ENCODE measurements at places on chromosomes 2 and 18.

GRCh38 chr18:3595369-3596273 lies 145.6 kb downstream of the TGIF1 start:
- no peak for DNase-seq

GRCh38 chr2:127558911-127559310 lies 23.4 kb downstream of the MYO7B start:
- no peak for DNase-seq

DNA sequence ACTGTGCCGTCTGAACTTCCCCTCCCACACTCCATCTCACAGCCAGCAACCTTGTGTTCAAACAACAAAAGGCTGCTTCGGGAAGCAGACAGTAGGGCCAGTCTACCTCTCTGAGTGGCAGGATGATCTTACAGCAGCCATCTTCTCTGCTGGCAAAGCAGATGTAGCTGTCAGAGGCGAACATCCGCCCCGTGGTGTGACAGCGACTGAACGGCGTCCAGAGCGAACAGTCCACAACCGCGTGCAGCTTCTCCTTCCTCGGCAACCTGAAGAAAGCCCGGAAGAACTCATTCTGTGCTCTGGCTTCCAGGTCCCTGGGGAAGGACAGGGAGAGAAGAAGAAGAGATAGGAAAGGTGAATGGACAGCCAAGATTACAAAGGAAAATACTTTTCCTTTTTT lies 38.0 kb downstream of the RPL31 start:
- no peak for DNase-seq

GRCh38 chr2:28587526-28588291 lies 91.8 kb downstream of the PLB1 start:
- no peak for DNase-seq

- no peak for DNase-seq
Observed at GRCh38 chr18:427005-427404, 73.5 kb downstream of the COLEC12 start.

- no peak for DNase-seq
Observed at GRCh38 chr2:44789446-44789845, 152.1 kb upstream of the SIX3 start.

- no peak for DNase-seq
Observed at GRCh38 chr18:58407263-58407648, 221.6 kb downstream of the ALPK2 start.

GRCh38 chr2:181197140-181197760 lies 216.8 kb downstream of the UBE2E3 start:
- no peak for DNase-seq

DNA sequence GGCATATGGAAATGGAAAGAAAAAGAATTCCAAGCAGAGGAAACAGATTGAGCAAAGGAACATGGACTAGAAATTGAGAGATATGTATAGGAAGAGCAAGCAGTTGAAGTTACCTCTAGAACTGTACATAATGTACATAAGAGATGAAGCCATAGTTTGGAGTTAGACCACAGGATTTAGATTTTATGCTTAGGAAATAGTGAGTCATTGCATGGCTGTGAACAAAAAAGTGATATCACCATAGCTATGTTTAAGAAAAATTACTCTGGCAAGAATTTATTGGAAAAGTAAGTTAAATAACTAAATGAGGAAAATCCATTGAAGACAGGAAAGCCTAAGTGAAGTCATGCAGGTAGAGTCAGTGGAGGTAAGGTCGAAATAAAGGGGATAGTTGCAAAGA lies 99.4 kb upstream of the GALNT5 start:
- DNase-seq: no peak

DNA sequence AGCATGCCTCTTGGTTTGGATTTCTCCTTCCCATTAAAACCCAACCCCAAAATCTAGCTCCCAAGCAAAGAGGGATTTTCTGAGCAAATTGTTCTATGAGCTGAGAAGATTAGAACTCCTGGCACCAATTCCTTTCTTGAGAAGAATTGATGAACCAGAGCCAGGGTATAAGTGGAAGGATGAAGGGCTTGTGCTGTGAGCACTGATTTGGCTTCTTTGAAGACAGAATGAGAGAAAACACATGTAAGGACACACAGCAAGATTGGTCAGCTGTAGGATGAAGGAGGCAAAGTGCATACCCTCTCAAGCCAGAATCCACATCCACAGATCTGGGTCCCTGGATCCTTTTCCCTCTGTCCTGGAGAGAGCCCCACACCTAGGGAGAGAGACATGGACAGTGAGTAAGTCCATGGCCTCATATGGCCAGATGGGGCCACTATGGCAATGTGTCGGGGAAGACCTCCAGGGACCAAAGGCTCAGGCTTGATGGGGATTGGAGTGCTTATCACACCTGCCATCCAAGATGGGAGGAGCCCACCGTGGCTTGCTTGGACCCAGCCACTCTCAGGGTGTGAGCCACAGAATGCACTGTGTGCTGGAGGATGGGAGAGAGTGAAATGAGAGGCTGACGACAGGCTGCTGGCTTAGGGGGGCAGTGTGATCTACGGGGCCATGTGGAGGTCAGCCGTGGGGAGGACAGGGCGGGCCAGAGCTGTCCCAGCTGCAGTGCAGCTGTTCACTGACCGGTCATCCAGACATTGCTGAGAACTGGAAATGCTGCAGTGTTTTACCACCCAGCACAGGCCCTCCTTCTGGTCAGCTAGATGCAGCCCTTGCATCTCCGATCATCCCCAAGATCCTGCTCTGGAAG lies 339.8 kb downstream of the CYP26B1 start:
- no peak for DNase-seq

GRCh38 chr2:227504700-227505099 lies 32.7 kb downstream of the AGFG1 start:
- DNase-seq: no peak

DNA sequence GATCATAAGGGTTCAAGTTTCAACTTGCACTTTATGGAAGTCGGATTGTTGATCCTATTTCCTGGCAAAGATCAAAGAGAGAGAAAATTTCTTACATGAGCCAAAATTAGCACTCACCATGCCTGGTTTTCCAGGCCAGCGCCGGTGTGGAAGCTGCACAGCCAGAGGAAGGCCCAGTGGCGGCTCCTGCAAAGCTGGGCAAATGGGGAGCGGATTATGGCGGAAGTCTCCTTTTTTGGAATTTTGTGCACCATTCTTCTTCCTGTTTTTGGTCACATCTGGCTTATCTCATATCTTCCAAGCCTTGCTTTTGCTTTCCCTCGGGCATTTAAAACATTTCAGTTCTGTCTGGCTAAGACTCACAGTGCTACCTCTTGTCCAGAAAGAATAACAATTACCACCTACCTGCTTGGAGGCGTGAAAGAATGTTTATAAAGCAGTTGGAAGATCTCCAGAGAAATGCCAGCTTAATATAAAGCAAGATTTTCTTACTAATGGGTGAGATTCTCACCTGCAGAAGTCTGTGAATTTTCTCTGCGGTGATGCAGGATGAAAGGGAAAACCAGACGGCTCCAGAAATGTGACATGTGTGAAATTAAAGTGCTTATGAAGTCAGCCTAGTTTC lies 94.3 kb downstream of the ASAP2 start:
- no peak for DNase-seq

- no peak for DNase-seq
Observed at GRCh38 chr2:7555260-7555659, 638.0 kb downstream of the RNF144A start.

GRCh38 chr2:33475224-33476130 lies 972 bp upstream of the RASGRP3 start:
- DNase-seq: no peak

- DNase-seq: peak; percentile 40
Observed at GRCh38 chr2:118309946-118310680, 221.8 kb downstream of the INSIG2 start.

DNA sequence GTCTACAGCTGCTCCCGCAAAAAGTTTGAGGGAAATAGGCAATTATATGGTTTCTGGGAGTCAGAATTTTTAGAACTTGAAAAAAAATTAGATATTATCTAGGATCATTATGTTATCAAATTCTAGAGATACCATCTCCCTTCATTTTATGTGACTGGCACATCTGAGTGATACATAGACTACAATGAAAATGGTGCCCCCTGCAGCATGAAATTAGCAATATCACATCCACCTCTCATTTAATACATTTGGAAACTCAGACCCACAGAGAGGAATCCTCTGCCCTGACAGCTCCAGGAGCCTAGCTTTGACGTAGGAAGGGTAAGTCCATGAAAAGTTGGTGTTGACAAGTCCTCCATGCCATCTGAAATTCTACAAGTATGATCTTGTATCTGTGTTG lies 381.6 kb downstream of the SUCLG1 start:
- DNase-seq: no peak

GRCh38 chr2:47259829-47260228 lies 104.7 kb upstream of the STPG4 start:
- DNase-seq: no peak

DNA sequence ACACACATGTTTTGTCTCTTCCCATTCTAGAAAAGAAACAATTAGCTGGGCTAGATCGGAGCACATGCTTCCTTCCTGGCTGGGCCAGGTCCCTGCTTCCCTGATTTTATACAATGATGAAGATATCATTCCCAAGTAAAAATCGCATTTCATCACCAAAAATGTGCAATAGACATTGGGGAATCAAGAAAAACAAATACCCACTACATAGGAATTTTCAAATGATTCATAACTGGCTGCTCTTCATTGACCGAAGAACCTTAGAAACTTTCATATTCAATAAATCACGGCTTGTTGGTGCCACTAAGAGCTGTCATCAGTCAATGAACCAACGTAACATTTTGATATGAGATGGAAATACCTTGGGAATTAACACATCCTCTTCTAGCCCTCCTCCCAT lies 373.6 kb upstream of the TRIB2 start:
- no peak for DNase-seq

Data from SK-N-MC (cell line).